ENCODE measurements at places on chromosomes 12 and 14.

DNA sequence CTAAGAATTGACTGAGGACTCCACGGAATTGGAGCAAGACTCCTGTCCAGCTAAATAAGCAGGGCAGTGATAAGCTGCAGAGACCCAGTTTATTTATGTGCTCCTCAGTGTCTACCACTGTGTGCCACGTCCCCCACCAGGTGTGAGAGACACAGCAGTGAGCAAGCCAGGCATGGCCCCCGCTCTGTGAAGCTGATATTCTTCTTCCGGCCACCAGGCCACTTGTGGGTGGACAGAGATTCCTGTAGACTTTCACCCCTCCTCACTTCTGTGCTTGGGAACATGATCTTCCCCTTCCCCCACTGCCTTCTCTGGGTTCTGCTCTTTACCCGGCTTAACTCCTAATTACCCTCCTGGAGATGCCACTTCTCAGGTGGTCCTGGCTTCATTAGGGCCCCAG, 21.3 kb downstream of the BRAP start:
- DNase-seq, result no peak

GRCh38 chr12:16913832-16914490, 308.0 kb upstream of the LMO3 start:
- DNase-seq, result no peak

DNA sequence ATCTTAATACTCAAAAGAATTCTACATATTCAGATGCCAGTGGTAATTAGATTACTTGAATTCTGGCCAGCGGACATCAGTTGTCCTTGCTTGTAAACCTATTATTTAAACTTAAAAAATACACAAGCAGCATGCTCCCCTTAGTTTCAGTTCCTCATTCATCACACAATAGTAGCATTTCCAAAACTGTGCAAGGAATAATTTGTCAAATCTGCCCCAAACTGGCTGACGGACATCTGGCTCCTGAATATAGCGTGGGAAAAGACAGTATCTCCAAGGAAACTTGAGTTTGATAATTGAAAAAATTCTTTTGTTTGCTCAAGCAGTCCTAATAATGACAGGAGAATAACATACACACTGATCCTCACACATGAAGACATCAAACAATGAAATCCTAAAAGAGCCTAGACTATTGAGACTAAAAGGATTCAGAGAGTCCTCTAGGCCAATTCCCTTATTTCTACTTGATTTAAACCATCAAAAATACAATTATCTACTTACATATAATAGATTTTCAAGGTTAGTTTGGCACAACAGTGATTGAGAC, 90.4 kb downstream of the KIF21A start:
- DNase-seq, result no peak

- no peak for DNase-seq
Observed at GRCh38 chr12:32208355-32208754, 101.7 kb downstream of the BICD1 start.

GRCh38 chr12:7229741-7230140, 40.3 kb downstream of the PEX5 start:
- no peak for DNase-seq
